ENCODE measurements at places on chromosomes 2 and 18. TPM values are rescaled to one million over a fixed set of nuclear protein-coding genes. Genes with fewer than 3 reads are reported as not detected.

DNA sequence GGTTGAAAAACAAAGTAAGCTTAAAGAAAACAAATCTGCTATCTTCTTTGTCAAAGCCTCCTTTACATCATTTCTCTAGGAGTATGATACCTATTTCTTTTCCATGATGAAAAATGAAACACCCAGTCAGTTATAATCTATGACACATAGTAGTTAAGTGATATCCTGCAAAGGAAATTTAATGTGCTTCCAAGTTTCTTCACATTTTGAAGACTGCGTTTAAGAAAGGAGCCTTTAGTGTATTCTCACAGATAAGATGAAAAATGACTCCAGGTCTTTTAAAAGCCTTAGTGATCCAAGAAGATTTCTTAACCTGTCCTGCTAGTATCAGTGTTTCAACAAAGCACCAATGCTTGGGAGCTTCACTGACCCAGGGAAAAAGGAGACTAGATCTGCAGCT, 356.7 kb downstream of the CCDC85A start:
- DNase-seq, result no peak

Gene COL4A3
- 7.3 TPM for total RNA-seq

Gene RFTN2
- total RNA-seq, result 20.4 TPM

DNA sequence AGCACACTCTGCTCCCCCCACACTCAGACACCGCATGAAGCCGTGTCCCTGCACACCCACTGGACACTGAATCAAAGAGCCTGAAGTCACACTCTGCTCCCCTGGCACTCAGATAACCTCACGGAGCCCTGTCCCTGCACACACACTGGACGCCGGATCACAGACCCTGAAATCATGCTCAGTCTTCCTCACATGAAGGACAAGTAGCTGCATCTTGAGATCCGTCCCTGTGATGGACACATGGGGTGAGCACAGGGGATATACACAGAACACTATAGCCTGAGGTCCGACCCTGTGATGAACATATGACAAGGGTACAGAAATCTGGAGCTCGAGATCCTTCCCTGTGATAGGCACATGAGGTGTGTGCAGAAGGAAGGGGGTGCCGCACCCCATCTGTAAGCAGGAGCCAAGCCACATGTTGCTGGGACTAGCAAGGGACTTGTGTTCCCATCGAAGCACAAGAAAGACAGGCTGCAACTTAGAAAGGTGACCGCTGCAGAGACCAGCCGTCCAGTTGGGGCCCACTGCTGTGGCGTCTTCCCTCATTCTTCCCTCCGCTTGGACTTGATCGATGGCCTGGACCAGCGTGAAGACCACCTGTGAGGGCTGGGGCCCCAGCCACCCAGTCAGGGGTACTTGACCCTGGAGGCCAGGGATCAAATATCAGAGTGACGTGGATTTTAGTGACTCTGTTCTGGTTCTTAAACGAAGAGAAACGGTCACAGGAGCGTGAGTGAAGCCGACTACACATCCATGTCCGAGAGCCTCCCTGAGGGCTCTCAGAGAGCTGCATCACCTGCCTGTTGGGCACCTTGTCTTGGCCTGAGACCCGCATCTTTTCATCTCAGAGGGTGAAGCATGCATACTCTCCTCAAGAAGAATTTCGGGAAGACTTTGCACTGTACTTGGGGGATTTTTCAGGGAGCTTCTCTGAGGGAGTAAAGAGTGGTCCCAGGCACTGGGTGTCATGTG, 391.7 kb upstream of the SALL3 start:
- no peak for DNase-seq

Measured in tongue (tissue), 3 donors.